ENCODE measurements at places on chromosomes 2 and 18.

- DNase-seq: no peak
Observed at GRCh38 chr2:28129955-28130695, 239.6 kb downstream of the BABAM2 start.

- no peak for DNase-seq
Observed at GRCh38 chr2:12163866-12164265, 417.4 kb downstream of the LPIN1 start.

GRCh38 chr2:80291656-80292055 is 12.9 kb downstream of the LRRTM1 start:
- DNase-seq: no peak

DNA sequence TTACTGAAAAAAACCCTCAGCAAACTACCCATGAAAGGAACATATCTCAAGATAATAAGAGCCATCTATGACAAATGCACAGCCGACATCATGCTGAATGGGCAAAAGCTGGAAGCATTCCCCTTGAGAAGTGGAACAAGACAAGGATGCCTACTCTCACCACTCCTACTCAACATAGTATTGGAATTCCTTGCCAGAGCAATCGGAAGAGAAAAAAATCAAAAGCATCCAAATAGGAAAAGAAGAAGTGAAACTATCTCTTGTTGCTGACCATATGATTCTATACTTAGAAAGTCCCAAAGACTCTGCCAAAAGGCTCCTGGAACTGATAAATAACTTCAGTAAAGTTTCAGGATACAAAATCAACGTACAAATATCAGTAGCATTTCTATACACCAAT is 40.6 kb upstream of the MSTN start:
- DNase-seq: no peak

- no peak for DNase-seq
Observed at GRCh38 chr18:39313992-39314391, 1748.4 kb upstream of the CELF4 start.

DNA sequence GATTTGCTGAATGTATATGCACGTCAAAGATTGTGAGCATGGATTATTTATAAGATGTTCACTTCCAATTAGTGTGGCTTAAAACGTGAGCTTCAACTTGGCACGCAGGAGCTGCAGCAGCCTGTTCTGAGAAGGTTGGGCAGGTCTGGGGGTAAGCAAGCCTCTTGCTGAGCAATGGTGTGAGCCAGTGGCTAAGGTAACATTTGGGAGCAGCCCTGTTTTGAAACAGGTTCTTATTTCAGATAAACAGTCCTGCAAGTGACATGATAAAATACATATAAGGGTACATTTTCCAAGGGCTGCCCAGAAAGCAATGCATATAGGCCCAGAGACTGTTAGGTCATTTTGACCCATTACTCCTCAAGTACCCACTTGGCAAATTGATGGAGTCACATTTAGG is 415.3 kb downstream of the ZNF521 start:
- no peak for DNase-seq

GRCh38 chr2:199462347-199462955 is 4.7 kb upstream of the SATB2 start:
- DNase-seq: no peak

GRCh38 chr2:57758686-57759085 is 287.9 kb upstream of the VRK2 start:
- no peak for DNase-seq

- no peak for DNase-seq
Observed at GRCh38 chr18:13258921-13259320, 40.4 kb downstream of the LDLRAD4 start.

GRCh38 chr2:216308576-216308975 is 63.7 kb downstream of the MARCHF4 start:
- DNase-seq: no peak

DNA sequence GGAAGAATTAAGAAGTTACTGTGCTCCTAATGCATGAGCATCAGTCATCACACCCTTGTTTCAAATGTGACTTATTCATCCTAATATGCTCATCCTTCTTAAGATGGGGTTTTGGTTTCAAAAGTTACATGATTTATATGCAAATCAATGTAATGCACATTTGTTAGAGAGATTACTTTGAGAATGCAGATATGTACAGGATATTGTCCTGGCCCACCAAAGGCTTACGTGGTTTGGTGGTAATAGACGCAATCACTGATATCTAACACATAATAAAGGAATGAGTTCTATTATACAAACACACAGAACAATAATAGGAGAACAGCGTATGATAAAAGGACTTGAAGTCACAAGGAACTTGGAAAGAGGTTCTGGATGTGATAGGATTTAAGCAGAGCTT is 11.1 kb upstream of the COL5A2 start:
- no peak for DNase-seq
